Brain microvascular endothelial cell (primary cell): ENCODE measurements at places on chromosomes 13 and 19.

DNA sequence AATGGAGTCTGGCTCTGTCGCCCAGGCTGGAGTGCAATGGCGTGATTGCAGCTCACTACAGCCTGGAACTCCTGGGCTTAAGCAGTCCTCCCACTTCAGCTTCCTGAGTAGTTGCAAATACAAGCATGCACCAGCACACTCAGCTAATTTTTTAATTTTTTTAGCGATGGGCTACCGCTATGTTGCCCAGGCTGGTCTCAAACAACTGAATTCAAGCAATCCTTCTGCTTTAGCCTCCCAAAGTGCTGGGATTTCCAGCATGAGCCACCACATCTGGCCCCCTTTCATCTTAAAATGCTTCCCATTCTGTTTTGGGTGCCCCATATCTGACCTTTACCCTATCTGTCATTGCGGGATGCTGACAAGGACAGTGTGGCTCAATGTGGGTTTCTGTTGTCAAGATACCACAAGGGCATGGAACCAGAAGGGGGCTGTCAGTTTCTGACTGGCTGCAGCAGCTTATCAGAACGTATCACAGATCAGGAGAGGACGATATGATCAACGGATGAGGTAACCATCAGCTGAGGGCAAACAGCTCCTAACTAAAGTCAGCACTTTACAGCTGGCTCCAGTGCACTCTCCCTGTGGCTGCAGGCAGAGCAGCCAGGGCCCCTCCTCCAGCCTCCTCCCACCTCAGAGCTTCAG is 32.4 kb downstream of the GPR42 start:
- no peak for DNase-seq

DNA sequence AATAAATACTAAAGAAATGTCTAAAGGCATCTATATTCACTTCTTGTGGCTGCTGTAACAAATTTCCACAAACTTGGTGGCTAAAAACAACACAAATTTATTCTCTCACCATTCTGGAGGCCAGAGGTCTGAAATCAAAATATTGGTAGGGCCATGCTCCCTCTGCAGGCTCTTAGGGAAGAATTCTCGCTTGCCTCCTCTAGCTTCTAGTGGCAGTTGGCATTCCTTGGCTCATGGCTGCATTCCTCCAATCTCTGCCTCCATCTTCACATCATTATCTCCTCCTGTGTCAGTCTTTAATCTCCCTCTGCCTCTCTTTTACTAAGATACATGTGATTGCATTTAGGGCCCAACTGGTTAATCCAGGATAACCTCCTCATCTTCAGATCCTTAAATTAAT is 54.1 kb upstream of the RFXAP start:
- DNase-seq: no peak

GRCh38 chr13:20337884-20338551 is 105.9 kb upstream of the GJB6 start:
- no peak for DNase-seq

- no peak for DNase-seq
Measured at GRCh38 chr13:73810647-73811046, 323.6 kb downstream of the KLF12 start.

GRCh38 chr19:23203841-23204344 is 46.3 kb downstream of the ZNF724 start:
- no peak for DNase-seq

DNA sequence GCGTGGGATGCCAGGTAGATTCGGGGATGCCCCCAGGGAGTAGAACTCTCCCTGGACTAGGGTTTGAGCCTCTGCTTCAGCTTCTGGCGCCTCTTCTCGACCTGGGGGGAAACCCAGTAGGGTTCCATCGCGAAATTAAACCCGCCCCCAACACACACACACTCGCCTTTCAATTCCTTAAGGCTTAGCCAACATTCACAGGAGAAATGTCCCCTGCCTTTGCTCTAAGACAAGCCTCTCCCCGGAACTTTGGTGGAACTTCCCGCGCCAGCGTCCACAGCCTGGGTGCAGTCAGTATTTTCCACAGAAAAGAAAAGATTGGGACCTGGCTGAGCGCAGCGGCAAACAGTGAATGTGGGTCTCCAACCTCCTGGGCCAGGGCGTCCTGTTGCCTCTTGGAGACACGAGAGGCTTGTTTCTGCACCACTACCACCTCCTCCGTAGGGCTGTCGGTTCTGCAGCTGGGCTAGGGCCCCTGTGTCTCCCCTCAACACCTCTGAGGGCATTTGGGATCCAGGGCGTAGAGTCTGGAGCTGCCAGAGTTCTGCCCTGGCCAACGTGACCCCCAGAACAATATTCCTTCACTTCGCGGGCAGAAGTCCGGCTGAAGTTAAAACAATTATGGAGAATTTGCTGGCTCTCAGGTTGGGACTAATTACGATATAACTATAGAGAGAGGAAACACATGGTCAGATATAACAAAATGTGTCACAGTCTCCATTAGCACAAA is 3.2 kb downstream of the PDX1 start:
- no peak for DNase-seq

DNA sequence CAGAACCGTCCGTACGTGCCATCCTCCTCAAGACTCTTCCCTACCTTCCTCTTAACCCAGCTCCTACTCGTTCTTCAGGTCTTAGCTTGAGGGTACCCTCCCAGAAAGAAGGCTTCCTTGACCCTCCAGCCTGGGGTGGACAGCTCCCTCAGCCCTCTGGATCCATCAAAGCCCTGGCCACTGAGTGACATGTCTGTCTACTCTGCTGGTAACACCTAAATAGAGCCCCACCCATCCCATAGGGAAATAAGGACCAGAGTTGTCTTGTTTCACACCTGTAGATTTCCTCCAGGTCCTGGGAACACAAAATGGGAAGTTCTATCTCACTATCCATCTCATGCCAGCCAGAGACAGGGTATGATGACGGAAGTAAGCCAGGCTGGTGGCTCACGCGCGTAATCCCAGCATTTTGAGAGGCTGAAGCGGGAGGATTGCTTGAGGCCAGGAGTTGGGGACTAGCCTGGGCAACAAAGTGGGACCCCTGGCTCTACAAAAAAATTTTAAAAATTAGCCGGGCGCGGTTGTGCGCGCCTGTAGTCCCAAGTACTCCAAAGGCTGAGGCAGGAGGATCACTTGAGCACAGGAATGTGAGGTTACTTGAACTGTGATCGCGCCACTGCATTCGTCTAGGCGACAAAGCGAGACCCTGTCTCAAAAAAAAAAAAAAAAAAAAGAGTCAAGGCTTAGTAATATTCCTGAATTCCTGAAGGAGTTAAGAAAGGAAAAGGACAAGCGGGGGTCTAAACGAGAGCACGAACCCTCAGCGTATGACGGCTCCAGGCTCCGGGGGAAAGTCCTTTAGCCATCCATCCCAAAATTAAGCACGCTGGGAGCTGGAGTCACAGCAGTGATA is 566 bp upstream of the CCDC97 start:
- DNase-seq: no peak

- DNase-seq: peak; percentile 59
Measured at GRCh38 chr19:45079063-45079910, at the start of gene GEMIN7. TSS of gene GEMIN7 (plus strand) at chr19:45079260. CDS start at chr19:45090115, 10,855 bp downstream.

GRCh38 chr19:9935506-9936325 is 599 bp downstream of the OLFM2 start:
- DNase-seq: no peak

DNA sequence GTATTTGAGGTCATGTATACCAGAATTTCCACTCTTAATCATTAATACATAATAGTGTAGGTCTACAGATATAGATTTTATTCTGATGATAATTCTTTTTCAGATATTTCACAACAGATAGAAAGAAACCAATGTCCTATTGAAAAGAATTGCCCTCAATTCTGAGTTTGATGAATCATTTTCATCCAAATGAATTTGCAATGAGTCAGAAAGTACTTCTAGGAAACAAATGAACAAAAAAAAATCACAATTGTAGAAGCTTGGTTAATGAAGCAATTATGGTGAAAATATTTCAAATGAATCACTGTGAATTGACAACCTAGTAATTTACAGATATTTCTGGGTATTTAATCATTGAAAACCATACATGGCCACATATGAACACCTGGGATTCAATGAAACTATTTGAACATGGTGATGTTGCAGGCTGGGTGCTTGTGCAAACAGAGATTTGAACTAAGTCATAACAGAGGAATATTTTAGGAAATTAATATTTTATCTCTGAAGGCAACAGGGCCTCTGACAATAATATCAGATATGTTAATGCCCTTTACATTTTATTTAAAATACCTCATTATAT is 360.9 kb downstream of the SLITRK5 start:
- DNase-seq: no peak

DNA sequence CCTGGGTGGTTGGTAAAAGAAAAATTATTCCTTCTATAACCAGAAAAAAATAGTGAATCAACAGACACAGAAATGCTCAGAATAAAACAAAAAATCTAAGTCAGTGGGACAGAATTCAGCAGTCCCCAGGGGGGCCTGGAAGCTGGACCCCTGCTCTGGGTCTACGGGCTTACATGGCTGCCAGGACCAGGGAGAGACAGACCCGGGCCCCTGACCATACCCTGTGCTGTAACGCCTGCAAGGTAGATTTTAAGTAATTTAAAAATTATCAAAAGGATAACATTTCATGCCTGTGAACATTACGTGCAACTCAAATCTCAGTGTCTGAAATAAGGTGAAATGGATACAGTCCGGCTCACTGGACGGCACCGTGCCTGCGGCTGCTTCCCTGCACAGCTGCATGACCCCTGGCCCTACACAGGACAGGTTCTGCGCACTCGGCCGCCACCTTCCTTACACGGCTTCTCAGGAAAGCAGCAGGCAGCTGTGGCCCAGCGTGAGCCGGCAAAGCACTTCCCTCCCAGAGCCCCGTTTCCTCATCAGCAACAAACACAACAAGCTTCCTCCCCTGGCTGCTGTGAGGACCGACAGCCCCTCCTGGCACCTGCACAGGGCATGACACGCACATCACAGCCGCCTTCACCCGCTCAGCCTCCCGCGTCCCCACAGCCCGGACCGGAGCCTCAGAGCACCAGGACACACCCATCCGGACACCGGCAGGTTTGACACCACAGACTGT is 22.2 kb downstream of the RASA3 start:
- DNase-seq: no peak

- DNase-seq: no peak
Measured at GRCh38 chr19:58319241-58319640, 7.6 kb upstream of the ZSCAN22 start.

DNA sequence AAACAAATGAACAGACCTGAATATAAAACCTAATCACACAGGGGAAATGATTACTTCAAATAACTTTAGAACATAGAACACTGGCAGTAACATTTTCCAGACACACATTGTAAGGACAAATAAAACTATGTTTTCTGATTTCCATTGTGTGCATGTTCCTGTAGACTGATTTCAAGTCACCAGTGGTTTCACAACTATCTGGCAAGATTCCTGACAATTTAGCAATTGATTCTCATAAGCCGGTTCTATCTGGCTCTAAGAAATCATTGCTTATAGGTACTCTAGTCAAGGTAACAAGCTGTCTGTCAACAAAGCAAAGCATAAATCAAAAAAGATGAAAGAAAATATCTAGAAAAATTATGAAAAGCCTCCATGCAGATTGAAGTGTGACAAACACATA is 19.6 kb upstream of the PCCA start:
- DNase-seq: no peak

DNA sequence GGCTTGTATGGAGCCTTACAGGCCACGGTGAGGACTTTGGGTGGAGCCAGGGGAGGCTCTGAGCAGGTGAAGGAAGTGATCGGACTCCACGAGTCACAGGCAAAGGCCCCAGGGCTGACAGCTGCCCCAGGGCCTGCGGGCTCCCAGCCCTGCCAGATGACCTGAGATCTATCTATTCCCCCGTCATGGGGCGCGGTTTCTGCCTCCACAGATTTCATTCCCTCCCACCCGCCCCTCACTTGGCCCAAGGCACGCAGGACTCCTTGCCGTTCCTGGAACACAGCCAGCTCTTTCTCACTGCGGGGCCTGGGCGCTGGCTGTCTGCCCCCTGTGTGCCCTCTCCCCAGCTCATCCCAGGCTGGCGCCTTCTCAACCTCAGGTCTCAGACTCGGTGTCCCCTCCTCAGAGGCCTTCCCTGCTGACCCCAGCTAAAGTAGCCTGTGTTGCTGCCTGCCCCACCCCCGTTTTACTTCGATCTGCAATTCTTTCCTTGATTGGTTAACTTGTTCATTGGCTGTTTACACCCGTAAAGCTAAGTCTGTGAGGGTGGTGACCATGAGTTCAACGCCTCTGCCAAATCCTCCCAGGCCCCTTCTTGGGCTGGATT is 13.9 kb upstream of the PAK4 start:
- no peak for DNase-seq

DNA sequence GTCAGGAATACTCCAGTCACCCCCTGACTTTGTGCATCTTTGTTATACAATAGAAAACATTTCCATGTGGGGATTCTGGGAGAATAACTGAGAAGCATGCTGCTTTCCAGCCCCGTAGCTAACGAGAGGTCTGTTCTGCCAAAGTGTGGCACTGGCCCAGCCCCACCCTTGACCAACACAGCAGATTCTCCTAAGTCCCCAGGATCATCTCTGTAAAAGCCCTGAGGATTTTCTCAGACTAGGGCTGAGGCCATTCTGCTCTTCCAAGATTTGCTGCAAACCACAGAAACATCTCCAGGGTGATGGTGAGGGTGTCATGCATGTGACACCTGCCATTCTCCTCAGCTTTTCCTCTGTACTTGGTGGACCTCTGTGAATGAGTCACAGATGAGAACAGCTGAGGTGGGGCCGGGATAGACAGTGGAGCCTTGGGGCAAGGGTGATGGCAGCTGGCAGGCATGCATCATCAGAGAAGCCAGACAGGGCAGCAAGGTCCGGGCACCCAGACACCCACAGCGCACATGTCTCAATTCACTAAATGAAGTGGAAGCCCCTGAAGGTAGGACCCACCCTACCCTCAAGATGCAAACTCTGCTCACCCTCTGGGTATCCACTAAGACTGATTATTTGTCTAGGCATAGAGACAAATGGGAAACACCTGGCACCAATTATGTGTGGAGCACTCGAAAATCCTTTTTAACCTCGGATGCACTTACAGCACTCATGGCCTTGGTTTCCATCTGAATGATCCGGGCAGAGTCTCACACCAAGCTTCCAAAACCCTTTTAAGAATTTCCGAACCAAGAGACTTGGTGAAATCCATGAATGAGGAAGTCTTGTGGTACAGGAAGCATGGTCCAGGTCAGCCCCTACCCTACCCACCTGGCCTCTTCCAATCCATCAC is 20.1 kb upstream of the DOCK9 start:
- DNase-seq: no peak

- no peak for DNase-seq
Measured at GRCh38 chr13:97268772-97269171, 46.6 kb downstream of the MBNL2 start.

DNA sequence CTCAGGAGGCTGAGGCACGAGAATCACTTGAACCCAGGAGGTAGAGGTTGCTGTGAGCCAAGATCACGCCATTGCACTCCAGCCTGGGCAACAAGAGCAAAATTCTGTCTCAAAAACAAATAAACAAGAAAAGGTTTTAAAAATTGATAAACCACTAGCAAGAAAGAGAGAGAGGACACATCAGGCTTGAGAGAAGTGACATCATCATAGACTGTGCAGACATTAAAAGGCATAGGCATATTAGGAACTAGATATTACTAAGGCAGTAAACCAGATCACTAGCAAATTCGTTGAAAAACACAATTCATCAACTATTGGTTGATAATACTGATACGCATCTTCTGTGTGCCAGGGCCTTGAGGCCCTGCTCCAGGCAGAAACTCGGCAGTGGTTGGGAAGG is 7.7 kb downstream of the A1BG start:
- no peak for DNase-seq
